CMK (cell line): ENCODE measurements at places on chromosomes 7 and 10.

DNA sequence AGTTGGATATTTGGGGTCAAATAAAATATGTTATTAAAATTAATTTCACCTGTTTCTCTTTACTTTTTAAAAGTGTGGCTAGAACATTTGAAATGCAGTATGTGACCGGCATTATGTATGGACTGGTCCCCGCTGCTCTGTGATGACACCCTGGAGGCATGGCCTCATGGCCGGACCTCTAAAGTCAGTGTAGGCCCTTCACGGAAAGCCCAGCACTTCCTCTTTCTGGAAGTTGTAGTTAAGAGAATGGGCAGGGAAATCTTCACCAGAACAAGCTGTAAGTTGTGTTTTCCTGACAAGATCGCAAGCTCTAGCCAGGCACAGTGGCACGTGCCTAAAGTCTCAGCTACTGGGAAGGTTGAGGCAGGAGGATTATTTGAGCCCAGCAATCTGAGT lies 38.3 kb upstream of the SRGN start:
- DNase-seq: no peak

DNA sequence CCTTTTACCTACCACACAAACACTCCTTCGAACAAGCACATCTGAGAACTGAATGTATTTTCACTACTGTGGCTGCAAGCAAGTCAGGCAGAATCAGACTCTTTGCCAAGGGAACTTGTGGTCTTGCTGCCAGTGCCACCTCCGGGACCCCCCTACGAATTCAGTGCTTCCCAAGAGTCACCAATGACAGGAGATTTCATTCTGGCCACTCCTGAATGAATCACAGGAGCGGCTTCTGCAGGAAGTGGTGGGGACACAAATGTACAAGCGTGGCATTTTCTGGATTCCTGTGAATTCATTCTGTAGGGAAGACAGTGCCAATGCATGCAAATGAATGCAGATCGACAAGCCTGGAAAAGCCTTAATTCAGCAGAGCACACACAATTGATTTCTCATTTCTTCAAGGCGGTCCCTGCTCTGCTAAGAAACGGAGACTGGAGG lies 161.2 kb downstream of the CAMK1D start:
- no peak for DNase-seq

DNA sequence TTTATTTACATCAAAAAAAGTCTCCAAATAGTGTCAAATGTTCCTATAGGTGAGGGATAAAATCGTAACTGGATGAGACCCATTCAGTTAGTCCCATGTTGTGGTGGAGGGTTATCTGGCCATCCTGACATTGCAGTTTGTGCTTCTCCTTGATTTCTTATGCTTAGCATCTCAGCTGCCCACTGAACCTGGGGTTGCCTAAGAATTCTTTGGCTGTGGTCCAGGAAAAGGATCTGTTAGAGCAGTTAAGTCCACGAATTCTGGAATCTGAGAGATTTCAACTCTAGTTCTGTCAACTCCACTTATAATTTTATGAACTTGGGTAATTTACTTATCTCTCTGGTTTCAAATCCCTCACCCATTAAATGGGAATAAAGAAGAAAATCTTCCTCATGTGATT lies 1673.4 kb downstream of the REEP3 start:
- DNase-seq: no peak

GRCh38 chr10:98302741-98303365 lies 34.9 kb upstream of the LOXL4 start:
- no peak for DNase-seq

DNA sequence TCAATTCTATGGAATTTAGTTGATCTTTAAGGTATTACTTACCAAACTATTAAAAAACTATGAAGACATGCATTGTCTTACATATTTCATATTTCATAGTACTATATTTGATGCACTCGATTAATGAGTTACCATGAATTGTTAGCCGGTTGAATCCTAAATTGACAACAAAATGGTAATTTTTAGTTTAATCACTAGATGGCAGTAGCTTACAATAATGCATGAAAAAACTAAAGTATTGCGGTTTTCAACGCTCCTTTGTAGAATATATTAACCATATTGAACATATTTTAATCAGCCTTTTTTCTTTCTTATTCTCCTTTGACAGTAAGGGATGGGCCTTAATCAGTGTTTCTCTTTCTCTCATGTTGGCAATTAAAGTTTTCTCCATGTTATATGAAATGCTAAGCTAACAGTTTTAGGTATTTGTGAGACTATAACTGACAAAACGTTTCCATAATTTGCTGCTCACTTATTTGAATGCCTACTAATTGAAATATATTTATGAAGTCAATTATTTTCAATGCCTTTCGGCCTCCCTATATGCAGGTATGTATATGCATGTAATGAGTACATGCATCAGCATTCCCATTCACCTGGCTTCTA lies 48.5 kb upstream of the ARL4A start:
- DNase-seq: no peak

GRCh38 chr10:61250131-61250530 lies 203.1 kb downstream of the TMEM26 start:
- DNase-seq: no peak

DNA sequence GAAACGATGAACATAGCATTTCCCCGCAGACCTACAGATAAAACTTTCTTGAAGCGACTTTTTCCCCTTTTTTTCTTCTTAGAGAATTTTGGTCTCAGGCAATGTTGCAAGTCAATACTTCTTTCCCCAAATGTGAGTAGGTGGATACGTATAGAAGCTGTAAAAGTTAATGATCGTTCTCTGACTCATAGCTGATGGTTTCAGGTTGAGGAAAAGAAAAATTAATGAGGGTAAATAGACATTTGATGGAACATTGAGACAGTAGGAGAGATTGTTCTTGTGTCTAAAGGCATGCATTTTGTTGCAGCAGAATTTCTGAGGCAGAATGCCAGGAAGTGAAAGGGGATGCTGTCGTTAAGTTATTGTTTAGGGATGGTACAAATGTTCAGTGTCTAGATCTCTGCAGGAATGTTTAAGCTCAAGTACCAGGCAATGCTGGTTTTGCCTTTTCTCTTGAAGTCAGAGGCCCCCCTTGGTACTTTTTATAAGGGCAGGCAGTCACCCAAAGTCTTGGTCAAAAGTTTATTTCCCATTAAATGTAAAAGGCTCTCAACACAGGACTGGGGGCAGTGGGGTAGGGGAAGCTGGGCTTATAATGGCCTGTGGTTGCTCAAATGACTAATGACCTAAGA lies 9.3 kb downstream of the TCF7L2 start:
- DNase-seq: no peak

- DNase-seq: no peak
Observed at GRCh38 chr7:14045651-14046050, 56.2 kb upstream of the ETV1 start.

GRCh38 chr10:80900661-80901060 lies 363.0 kb downstream of the SH2D4B start:
- no peak for DNase-seq

DNA sequence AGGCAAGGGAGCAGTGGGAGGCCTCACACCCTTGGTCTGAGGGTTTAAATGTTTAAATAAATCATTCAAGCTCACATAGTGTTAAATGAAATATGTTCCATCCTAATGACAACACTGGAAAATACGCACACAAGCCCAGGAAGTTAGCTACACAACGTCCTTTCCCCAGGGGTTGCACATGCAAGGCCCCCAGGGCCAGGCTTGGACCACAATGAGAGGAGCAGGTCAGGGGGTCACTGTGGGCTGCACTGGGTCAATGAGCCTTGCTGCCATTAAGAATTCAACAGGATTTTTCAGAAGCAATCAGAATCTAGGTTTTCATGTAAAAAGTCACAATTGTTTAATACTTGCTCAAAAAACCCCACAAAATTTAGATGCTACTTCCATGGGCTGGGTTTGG lies 64.9 kb upstream of the ADCY1 start:
- DNase-seq: no peak

GRCh38 chr10:113228530-113228929 lies 278.5 kb downstream of the TCF7L2 start:
- no peak for DNase-seq

DNA sequence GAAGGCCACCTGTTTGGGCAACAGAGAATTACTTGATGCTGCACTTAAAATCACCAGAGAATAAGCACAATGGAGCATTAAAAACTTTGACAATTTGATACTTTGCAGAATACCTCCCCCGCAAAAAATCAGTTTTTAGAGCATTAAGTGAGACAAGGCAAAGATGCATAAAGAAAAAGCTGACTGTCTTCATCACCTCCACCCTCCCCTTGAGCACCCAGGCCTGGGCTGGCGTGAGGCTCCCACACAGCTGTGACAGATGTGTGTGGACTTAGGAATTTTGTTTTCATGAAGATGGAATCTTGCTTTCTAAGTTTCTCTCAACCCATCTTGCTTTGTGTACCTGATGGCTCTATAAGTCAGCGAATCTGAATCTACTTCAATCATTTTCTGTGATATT lies 242.2 kb downstream of the EMX2 start:
- no peak for DNase-seq

GRCh38 chr10:100824886-100825285 lies 79.5 kb downstream of the PAX2 start:
- DNase-seq: no peak

GRCh38 chr7:25358926-25359325 lies 130.6 kb upstream of the NPVF start:
- no peak for DNase-seq

DNA sequence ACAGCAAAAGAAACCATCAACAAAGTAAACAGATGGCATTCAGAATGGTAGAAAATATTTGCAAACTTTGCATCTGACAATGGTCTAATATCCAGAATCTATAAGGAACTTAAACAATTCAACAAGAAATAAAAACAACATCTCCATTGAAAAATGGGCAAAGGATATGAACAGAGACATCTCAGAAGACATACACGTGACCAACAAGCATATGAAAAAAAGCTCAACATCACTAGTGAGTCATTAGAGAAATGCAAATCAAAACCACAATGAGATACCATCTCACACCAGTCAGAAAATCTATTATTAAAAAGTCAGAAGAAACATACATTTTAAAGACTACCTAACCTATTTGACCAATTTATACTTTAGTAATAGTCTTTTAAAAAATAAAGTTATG lies 571.3 kb upstream of the NRG3 start:
- no peak for DNase-seq

GRCh38 chr10:104779701-104780100 lies 138.6 kb downstream of the SORCS3 start:
- no peak for DNase-seq

DNA sequence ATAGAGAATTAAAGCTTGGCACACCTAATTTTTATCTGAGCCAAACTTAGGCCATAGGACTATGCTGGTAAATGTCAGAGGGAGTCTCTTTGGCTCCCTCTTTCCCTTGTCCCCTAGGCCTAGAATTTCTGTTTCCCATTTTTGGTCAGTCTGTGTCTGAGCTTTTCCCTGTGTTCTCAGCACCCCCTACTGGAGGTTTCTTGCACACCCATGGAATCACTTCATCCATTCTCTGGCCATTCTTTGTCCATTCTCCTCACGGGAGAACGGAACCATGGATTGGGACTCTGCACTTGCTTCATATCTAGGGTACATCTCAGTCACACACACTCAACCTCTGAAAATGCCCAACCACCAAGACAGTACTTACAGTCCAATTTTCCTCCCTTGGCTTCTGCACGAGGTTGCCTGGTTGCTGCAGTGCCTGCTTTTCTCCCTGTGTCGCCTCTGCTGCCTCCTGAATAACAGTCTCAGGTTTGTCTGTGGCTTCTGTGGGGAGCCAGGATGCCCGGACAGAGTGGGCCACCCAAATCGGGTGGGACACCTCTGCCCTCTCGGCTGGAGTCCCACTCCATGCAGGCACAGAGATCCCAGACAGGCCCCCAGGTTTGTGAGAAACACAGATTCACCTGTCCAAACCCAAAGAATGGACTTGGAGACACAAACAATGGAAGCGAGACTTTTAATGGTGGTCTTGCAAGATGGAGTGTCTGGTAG lies 35.1 kb upstream of the DNAH11 start:
- no peak for DNase-seq

- no peak for DNase-seq
Observed at GRCh38 chr10:121240011-121240410, 358.2 kb downstream of the FGFR2 start.

- DNase-seq: no peak
Observed at GRCh38 chr7:51019191-51019844, 236.6 kb upstream of the GRB10 start.

- DNase-seq: no peak
Observed at GRCh38 chr7:71972534-71972933, 439.6 kb downstream of the CALN1 start.

DNA sequence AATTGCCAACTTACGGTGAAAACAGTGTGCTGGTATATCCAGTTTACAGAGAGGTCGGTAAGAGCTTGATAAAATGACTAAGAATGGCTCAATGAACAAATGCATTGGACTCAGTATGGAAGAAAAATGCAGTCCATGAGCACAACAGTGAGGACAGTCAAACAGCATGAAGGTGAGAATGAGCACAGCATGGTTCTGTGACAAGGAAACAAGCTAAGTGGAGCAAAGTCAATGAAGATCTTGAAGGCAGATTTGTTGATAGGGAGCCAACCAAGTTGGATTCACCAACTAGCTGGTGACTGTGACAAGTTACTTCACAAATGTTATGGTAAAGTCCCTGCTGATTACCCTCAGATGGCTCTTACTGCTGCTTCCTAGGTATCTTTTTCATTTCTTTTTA lies 75.9 kb downstream of the SHOC2 start:
- DNase-seq: no peak

- DNase-seq: no peak
Observed at GRCh38 chr10:18906636-18907035, 142.0 kb upstream of the MALRD1 start.

- no peak for DNase-seq
Observed at GRCh38 chr7:105173586-105173985, 159.6 kb downstream of the KMT2E start.

DNA sequence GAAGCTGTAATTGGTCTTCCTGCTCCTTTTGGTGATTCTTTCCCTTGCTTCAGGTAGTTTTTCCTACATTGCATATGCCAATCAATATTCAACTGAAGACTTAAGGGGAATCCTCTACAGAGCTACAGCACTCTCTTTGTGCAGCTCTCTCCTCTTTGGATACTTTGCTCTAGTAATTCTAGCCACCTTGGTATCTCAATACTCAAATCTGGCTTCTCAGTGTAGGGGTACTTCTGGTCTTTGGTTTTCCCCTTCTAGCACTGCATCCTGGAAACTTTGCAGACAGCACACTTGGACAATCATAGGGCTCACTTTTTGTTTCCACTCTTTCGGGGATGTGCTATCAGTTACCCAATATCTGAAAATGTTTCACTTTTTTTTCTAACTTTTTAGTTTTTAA lies 9.9 kb downstream of the PHTF2 start:
- DNase-seq: no peak
